ENCODE measurements at places on chromosomes 4 and X.

GRCh38 chr4:102730968-102731533, 29.7 kb downstream of the MANBA start:
- DNase-seq: no peak

GRCh38 chrX:136585960-136586359, 53.9 kb downstream of the VGLL1 start:
- DNase-seq: no peak

- no peak for DNase-seq
Observed at GRCh38 chr4:137361756-137362470, 170.4 kb downstream of the PCDH18 start.

DNA sequence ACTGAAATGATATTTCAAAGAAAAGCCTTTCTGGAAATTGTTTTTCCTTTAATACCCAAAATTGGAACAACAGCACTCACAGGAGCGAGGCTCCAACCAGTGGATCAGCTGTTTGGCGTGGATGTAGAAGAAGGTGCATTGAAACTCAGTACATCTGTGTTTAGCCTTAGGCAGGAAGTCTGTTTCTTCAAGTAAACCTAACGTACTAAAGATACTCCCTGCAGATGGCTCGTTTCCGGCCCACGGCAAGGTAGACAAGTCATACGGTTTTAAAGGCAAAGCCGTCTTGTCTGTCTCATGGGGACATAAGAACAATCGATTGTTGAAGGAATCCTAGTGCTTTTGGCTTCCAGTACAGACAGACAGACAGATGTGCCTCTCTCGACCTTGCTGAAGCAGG, 50.0 kb upstream of the CLCN4 start:
- no peak for DNase-seq

DNA sequence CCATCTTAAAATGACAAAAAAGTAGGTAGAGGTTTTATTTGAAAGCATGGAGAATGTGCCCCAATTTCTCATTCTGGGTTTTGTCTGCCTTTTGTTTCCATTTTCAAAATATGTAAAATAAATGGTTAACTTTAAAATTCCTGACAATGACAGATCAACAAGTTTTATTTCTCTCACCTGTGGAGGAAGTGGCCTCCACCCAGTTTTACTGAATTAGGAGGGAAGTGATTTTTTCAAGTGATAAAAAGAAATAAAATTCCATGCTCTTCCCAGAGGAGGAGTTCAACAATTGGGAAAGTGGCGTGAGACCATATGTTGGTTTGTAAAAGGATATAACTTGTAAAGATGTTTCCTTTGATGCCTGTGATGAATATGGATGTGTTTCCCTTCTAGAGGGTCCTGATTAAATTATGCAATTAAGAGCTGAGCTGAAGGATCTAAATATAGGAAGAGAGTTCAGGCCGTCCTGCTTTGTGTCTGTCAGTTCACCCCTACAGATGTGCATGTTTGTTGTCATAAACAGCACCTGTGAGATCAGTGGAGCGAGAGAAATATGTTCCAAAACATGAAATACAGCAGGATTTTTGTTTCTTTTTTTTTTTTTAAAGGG, 19.5 kb downstream of the SMAD1 start:
- DNase-seq: no peak

DNA sequence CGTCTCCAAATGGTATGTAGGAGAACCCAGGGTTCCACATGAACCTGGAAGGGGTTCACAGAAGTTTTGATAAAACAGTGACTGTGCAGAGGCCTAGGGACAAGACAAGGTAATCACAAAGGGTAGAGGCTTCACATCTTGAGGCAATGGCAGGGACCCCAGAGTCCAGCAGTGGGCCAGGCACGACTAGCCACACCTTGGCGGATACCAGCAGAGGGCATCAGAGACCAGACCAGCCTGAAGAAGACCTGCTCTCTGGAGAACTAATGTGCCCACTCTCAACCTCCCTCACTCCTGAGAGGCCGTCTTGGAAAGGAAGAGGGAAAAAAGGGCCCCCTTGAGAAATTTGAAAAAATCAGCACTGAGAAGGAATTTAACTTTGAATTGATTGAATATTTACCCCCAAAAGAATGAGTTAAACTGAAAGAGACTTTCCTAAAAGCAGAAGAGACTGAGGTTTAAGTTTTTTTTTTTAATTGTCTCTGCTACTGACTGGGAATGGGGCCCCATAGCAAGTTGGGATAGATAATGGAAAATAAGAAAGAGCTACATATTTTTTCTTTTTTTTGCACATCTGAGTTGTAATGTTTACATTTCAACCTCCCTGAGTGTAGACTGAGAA, 243.8 kb upstream of the JADE1 start:
- no peak for DNase-seq

DNA sequence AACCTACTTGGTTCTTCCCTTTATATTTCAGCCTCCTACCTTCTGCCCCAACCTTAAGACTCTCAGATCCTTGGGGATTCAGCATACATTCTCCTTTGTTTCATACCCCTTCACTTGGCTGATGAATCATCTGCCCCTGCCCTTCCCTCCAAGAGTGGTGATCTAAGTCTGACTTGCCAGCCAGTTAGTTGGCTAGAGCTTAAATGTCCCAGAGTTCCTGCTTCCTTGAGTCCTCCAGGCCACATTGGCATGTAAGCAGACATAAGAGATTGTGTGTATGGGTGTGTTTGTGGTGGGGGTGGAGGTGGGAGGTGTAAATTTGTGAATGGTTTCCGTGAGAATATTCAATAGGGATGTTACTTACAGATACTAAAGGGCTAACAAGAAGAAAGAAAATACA, 3.7 kb upstream of the TEX13D start:
- no peak for DNase-seq

GRCh38 chrX:85052636-85053343, 49.1 kb downstream of the APOOL start:
- no peak for DNase-seq

DNA sequence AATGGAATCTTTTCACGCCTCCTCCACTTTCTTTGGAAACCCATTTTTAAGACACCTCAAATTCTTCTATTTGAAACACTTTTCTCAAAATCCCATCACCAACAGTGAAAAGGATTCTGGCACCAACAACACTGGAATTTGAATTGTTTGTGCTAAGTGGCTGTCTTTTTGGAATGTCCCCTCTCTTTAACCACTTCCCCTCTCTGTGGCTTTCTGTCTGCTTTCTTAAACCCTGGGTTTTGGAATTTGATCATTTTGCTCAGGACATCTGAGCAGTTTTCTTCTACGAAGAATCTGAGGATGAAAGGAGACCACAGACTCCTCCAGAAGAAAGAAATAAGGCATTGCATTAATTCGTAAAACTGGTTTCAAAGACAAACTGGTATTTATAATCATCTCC, 89.0 kb downstream of the MXRA5 start:
- no peak for DNase-seq

DNA sequence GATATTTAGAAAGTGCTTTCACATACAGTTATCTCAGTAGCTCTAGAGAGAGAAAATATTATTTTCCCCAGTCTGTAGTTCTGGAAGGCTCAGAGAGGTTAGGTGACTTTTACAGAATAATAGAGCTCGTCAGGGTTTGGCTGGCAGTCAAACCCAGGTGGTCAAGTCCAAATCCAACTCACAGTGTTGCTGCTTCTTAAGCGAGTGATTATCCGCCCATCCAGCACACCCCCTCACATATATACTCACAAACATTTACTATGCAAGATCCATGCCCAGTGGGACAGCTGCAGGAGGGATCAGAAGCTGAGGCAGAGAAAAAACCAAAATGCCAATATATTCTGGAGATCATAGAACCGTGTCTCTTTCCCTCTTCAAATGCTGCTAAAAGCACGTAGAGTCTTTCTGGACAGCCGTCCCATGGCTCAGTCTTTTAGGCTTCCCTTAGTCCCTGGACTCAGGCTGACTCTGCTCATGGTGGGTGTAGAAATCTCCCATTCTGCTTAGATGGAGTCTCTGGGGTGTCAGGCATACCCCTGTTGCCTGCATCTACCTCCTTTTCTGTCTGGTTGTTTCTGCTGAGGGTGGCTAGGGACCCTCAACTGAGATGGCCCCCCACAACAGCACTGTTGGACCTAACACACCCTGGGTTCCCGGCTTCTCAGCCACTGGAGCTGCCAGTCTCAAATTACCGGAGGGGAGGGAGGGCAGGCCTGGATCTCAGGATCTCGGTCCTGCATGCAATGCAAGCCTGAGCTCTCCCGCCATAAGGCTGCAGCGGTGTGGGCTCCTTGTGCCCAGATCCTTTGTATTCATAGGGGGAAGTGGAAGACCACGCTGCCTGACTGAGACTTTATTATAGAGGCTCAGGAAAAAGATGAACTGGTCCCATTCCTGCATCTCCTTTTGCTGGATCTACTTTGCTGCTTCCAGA, at the start of gene CHRNA9:
TSS of gene CHRNA9 (plus strand) at position 743 of the 934 bp plus-strand sequence. CDS start at position 878, 135 bp downstream.
- DNase-seq: no peak

GRCh38 chr4:79823148-79823763, 249.8 kb downstream of the ANTXR2 start:
- DNase-seq: no peak

- DNase-seq: no peak
Observed at GRCh38 chrX:12115377-12115776, 22.9 kb upstream of the FRMPD4 start.

GRCh38 chr4:6607368-6608055, 32.5 kb downstream of the MAN2B2 start:
- no peak for DNase-seq

DNA sequence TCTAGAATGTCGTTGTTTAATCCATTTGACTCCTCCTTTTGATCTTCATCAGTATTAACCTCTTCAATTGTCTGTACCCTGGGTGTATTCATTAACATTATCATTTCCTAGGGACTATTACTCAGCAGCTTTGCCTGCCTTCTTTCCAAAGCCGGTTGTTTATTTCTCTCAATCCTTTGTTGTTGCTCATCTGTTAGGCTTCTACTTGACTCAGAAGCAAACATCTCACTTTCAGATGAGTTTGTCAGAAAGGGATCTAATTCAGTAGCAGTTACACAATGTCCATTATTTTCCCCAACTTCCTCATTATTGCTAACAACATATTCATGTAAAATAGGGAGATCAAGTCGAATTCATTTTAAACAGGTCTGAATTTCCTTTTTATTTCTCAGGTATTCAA, 22.1 kb upstream of the HSD17B10 start:
- no peak for DNase-seq

GRCh38 chr4:1353186-1354055, 6.4 kb downstream of the UVSSA start:
- no peak for DNase-seq

DNA sequence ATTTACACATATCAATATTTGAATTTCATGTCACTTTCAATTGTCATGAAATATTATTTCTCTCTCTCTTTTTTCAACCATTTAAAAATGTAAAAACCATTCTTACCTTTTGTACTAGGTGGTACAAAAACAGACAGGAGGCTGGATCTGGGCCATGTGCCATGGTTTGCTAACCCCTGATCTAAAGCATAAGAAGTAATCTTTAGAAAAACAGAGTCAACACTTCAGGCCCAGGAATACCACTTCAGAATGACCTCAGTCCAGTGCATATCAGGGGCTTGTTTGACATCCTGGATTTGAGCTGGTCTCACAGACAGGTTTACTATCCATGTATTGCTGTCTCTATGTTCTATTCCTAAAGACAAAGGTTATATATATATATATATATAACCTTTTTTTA, 102.5 kb downstream of the DCHS2 start:
- DNase-seq: no peak

GRCh38 chrX:19673375-19674040, 158.2 kb upstream of the MAP3K15 start:
- no peak for DNase-seq

GRCh38 chrX:101973066-101973465, 41.2 kb upstream of the ZMAT1 start:
- no peak for DNase-seq

- no peak for DNase-seq
Observed at GRCh38 chrX:38563030-38563429, 1.7 kb downstream of the TSPAN7 start.

DNA sequence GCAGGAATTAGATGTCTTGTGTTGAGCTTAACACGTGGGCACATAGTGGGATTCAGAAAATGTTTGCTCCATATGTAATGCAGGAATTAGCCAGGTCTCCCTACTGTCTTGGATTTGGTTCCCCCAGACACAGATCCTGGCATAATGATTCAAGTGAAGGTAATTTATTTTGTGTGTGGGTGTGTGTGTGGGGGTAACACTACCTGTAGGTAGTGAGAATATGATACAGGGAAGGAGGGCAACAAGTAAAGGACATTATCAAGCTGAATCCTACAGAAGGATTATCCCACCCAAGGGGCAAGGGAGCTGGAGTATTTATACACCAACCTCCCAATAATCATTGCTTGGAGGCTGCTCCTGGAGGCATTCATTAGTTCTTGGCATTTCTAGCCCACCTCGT, 101.4 kb downstream of the NHS start:
- no peak for DNase-seq

DNA sequence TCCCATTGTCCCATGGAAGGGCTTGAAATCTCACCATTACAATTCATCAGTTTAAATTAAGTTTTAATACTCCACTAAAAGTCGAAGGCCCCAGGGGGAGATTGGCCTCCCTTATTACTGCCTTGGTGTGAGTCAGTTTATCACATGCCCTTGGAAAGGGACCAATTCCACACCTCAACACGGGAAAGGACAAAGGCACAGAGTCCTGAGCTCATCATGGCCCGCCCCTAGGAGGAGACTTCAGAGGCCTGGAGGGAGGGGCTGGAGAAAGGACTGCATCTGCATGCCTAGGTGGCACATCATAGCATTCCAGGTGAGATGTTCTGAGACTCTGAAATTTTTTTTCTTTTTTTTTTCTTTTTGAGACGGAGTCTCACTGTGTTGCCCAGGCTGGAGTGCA, 2.8 kb upstream of the SEL1L3 start:
- DNase-seq: no peak

- DNase-seq: no peak
Observed at GRCh38 chrX:2351321-2351720, 149.5 kb downstream of the DHRSX start.

DNA sequence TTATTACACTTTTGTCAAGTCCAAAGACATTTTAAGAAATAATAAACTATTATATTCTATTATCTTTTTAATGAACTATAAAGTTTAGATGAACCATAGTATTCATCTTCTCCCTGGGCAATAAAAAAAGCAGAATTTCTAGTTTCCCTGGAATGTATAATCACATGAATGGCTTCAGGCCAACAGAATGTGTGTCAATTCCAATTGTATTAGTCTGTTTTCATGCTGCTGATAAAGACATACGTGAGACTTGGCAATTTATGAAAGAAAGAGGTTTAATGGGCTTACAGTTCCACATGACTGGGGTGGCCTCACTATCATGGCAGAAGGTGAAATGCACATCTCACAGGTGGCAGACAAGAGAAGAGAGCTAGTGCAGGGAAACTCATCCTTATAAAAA, 70.7 kb upstream of the ANXA10 start:
- DNase-seq: no peak

DNA sequence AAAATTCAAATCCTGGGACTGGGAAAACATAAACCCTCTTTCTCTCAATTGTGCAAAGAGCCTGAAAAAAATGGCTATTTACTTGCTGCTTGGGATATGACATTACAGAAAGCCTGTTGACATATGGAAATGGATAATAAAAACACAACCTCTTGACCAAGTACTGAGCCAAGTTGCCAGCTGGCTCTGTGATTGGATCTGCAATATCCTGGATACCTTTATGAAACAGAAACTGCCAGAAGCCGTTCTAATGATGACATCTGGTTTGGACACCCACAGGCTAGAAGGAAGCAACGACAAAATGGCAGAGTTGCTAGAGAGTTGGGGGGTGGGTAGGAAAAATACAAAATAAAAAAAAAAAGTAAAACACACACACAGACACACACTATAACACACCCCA, 481.4 kb downstream of the FAT4 start:
- DNase-seq: no peak

- DNase-seq: no peak
Observed at GRCh38 chrX:24702362-24703184, 8.9 kb downstream of the POLA1 start.
